Activated T-cell treated with anti-CD3 and anti-CD28 coated beads, Interleukin-2, amount 50 U/mL, for 72 hours (primary cell): ENCODE measurements at places on chromosomes 7 and 10. TPM values are rescaled to one million over a fixed set of nuclear protein-coding genes. Genes with fewer than 3 reads are reported as not detected.

FAM25A gene
- total RNA-seq = not detected

CDC14C gene
- total RNA-seq = not detected

PODXL gene
- total RNA-seq = 0.60 TPM

CRHR2 gene
- not detected for total RNA-seq

DDC gene
- not detected for total RNA-seq

MSMB gene
- total RNA-seq = not detected

ERVW-1 gene
- not detected for total RNA-seq

SLC26A5 gene
- total RNA-seq = not detected

RAPGEF5 gene
- 0.46 TPM for total RNA-seq

SPDYE11 gene
- not detected for total RNA-seq

DNA sequence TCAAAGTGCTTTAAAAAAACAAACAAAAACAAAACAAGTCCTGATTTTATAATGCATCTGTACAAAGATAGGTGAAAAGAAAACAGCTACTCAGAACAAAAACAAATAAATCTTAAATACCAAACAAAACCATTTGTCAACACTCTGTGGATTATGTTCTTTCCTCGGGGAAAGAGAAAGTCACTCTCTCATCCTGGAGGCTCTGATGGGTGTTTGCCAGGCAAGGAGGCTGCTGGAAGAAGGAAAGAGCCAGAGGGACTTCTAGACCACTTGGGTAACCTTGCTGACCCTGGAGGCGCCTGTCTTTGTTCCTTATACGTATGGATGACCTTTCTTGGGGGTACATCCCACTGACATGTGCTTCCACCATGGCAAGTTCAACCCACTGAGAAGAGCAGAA lies 92.8 kb downstream of the ZRANB1 start:
- no peak for DNase-seq

- no peak for DNase-seq
These were observed 203.9 kb downstream of the MALRD1 start for GRCh38 chr10:19252531-19252930.

DNA sequence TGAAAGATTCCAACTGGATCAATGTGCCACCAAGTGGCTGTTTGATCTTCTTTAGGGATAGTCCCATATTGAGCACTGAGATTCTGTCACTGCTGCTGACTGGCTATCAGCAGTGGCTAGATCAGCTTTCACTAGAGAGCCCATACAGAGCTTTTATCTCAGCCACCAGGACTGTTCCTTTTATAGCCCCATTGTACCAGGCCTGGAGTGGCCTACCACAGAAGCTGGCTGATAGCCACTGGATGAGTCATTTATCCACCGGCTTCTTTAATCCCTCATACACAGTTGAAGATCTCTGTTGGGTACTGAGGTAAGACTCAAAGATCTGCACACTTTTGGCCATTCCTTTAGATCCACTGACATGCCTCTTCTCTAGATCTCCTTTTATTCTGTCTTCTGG lies 1101.1 kb downstream of the SORCS3 start:
- DNase-seq = no peak

- DNase-seq = no peak
These were observed 39.2 kb upstream of the ZNF680 start for GRCh38 chr7:64602086-64602485.

- DNase-seq = peak; percentile 59
These were observed 63.7 kb upstream of the STEAP1B start for GRCh38 chr7:22563621-22564241.

DNA sequence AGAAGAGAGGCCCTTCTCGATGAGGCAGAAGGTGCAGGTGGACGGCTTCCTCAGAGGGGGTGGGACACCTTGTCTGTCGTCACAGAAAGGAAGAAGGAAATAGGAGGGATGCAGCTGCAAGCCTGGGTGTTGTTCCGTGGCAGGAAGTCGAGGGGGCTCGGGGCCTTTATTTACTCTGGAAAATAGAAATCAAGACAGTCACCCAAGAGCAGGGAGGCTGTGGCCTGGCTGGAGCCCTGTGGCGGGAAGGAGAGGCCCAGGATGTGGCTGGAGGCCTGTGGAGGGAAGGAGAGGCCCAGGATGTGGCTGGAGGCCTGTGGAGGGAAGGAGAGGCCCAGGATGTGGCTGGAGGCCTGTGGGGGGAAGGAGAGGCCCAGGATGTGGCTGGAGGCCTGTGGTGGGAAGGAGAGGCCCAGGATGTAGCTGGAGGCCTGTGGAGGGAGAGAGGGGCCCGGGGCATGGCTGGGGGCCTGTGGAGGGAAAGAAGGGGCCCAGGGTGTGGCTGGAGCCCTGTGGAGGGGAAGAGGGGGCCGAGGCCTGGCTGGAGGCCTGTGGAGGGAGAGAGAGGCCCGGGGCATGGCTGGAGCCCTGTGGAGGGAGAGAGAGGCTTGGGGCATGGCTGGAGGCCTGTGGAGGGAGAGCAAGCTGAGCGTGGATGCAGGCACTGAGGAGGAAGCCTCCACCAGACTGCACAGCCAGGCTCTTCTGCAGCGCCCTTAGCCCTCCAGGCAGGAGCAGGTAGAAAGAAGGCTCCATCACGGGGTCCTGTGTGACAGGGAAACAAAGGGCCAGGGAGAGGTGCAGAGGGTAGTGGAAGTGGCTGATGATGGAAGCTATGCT lies 97.3 kb upstream of the SFMBT2 start:
- DNase-seq = peak; percentile 70

- DNase-seq = no peak
These were observed 62.0 kb downstream of the AMZ1 start for GRCh38 chr7:2750004-2750407.

DNA sequence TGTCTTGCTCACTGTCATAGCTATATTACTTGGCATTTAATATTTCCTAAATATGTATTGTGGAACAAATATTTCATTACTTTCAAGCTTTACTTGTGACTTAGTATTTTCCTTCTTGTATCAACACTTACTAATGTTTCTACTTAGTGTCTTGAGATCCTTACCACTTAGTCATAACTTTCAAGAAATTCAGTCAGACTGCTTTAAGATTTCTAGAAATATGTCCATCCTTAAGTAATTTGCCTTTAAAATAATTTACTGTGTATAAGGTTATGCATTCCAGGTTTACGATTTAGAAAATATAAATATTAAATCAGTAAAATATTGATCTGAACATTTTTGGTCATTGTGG lies 87.3 kb upstream of the CSTF2T start:
- no peak for DNase-seq

- no peak for DNase-seq
These were observed 49.9 kb downstream of the ARL4A start for GRCh38 chr7:12737373-12737772.

DNA sequence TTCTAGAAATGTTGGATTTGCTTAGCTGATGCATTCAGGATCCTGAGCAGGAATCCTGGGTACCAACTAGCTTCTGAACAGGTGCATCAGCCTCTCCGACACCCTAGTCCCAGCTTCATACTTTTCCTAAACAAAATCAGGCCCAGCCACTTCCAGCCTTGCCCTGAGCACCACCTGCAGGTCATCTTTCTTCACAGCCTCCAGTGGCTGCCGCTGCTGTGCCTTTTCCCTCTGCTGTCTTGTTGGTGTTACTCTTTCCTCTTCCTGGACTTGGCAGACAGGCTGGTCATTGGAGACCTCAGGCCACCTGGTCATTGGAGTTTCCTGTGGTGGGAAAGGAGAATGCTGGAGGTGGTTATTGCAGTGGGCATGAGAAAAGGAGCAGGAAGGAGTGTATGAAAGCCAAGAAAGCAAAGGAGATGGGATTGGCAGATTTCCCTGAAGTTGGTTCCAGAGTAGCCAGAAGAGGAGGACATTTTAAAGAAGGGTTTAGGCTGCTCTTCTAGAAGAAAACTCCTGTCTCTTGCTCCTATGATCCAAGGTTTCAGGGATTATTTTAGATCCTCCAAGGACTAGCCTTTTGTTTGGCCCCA lies 48.2 kb upstream of the NFKB2 start:
- DNase-seq = peak; percentile 9

DNA sequence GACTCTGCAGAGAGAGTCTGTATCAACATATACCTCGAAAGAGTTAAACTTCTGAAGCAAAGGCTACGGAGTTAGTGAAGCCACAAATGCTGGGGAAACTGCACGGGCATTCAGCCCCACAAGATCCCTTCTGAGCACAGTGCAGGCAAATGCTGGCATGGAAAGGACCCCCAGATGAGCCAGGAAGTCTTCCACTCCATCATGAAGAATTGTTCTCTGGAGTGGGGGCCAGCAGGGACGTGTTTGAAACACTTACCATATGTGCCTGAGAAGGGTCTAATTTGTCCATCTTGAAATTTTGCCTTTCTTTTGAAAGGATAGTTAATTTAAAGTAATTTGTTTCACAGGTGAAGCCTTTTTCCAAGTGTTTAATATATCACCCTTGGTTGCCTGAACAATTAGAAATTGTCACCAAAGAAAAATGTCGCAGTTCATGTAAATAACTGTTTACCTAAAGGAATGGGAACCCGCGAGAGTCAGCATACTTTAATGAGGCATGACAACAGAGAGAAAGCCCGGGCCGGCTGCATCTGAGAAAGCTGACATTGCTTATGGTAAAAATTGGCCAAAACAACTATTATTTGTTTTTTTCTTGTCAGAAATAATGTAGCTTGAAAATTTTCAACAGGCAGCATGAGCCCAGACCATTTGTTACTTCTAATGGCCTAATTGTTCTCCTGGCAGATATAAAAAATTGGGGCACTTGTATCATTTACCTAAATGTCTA lies 287.6 kb upstream of the MGMT start:
- no peak for DNase-seq

DNA sequence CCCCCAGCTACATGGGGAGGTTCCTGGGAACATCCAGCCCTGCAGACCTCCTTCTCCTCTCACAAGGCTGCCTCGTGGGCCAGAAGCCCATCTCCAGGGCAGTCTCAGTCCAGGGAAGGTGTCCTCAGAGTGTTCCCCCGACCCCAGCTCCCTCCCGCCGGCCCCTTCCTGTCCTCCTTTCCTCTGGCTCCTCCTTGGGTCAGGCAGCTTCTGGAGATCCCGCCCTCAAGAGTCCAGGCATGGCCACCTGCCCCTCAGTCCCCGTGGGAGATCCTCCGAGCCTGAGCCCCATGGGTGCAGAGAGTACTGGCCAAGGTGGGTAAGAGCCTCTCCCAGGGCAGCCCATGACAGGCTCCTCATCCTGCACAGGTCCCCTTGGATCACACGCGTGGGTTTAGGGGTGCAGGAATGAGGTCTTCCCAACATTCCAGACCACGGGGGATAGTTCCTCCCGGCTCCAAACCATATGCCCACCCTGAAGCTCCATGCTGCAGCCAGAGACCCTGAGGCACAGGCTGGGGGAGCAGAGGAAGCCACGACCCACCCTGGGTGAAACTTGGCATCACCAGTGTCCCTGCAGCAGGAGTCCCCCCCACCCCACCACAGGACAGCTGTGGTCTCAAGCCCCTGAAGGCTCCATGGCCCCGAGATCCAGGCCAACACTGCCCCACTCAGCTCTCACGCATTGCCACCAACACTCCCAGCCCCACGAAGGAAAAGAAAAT lies 65.5 kb downstream of the OAT start:
- DNase-seq = no peak

- no peak for DNase-seq
These were observed 170.8 kb upstream of the CDCA7L start for GRCh38 chr7:22116451-22117030.

GRCh38 chr10:28449382-28449781 lies 83.5 kb upstream of the WAC start:
- DNase-seq = no peak

GRCh38 chr7:155467846-155468784 lies 10.2 kb downstream of the EN2 start:
- DNase-seq = no peak

- no peak for DNase-seq
These were observed 53.1 kb upstream of the CXCL12 start for GRCh38 chr10:44437840-44438511.

DNA sequence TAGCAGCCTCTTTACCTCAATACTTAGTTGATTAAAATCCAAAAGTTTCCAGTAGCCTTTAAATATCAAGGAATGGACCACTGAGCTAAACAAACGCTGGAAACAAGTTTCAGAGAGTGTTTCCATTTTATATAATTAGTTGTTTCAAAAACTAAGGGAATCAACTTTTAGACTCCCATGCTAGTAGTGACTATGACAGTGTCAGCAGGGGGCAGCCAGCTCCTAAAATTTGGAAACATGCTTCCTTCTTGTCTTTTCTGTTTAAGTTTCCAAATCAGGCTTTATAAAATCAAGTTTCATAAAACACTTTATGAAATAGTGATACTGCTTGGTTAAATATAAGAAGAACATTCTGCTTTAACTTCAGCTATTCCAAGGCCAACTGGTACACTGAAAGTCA lies 138.2 kb upstream of the TMEM229A start:
- DNase-seq = no peak

GRCh38 chr10:72814099-72814790 lies 79.3 kb upstream of the OIT3 start:
- DNase-seq = no peak

GRCh38 chr7:88185650-88186049 lies 34.2 kb downstream of the SRI start:
- no peak for DNase-seq

DNA sequence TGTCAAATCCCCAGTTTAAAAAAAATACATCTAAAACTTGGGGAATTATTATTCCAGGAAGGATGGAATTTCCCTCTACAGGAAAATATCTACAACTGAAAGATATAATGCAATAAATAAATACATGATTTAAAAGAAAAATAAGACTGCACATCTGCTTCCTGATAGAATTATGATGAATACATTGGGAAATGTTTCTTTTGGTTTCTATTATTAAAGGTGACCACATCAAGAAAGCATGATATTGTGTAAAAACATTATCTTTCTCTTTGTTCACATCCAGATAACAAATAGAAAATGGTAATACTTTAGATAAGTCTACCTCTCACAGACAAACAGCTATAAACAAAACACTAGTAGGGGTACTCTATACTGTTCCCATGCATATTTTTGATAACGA lies 19.2 kb downstream of the SEMA3D start:
- DNase-seq = no peak

DNA sequence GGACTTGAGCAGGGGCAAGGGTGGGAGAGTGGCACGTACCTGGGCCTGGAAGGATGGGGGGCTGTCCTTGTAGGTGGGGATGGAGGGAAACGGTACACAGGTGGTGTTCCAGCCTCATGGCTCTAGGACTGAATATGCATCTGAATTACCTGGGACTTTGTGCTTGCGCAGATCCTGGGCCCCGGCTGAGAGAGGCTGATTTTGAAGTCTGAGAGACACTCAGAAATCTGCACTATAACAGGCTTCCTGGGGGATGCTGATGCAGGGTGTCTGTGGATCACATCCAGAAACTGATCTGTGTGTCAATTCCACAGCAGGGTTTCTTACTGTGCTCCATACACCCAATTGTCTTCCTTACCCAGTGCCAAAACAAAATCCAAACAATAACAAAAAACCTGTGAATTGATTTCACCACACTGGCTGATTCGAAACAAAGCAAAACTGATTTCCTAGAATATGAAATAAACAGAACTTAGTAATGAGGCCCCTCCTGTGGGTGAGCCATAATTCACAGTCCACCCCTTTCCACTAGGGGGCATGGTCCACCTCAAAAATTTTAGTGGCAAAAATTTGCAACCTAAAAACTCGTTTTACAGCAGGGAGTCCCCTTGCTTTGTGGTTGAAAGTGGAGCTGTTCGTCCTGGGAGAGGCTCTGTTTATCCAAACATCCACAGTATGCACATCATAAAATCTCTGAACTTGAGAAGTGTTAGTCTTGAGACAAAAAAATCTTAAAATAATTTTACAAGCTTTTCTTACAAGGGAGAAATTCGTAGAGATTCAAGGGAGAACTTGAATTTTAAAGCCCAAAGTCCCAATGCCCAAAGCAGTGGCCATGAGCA lies 32.0 kb upstream of the PLEKHA1 start:
- DNase-seq = peak; percentile 52
